Left hindlimb (tissue), 1 donor: ENCODE measurements at places on chromosomes 11 and 22.

GRCh38 chr11:127627629-127628457 lies 627.3 kb upstream of the KIRREL3 start:
- DNase-seq: peak; percentile 32

DNA sequence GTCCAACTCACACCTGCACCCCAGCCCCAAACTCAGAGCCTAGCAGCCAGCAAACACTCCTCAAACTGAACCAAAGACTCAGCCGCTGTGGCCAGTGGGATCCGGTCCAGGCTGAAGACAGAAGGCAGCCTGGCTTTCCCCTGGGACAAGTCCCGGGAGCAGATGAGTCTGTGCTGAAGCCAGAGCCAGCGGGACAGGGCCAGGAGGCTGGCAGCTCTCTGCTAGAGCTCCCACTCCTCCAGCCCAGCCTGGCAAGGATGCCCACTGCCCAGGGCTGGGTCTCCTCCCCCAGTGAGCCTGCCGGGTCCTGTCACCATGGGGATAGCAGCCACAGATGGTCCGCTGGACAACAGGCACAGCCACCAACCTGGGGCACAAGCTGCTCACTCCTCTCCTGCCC lies 42.9 kb upstream of the PRR5 start:
- peak; percentile 64 for DNase-seq

GRCh38 chr22:43880541-43880991 lies 11.2 kb downstream of the PNPLA5 start:
- DNase-seq: no peak

GRCh38 chr11:44139565-44140330 lies 44.3 kb downstream of the EXT2 start:
- peak; percentile 38 for DNase-seq

DNA sequence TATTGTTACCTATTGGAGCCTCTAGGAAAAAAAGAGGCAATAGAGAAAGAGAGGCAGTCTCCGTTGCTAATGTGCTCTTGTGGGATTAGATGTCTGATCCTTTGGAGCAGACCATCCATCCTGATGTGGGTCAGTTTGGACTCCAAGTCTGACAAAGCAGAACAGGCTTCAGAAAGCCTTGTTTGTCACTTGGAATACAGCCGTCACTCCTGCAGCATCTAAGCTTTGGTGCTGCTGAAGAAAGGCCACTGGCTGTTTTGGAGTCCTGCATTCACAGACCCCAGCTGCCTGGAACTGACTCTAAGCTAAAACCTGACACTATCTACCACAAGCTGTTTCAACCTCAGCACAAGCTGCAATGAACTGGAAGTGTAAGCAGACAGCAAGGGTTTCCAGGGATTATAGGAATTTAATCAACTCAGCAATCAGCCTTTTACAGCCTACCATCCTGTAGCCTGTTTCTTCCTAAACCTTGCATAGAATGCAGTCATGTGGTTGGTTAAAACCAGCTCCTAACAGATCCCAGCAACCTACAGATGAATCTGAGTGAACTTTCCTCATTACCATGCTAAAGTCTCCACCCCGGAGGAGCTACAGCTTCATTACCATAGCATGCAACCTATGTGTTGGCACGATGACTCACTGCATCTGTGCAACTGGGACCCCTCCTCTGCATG lies 3.7 kb upstream of the PLAAT4 start:
- no peak for DNase-seq

DNA sequence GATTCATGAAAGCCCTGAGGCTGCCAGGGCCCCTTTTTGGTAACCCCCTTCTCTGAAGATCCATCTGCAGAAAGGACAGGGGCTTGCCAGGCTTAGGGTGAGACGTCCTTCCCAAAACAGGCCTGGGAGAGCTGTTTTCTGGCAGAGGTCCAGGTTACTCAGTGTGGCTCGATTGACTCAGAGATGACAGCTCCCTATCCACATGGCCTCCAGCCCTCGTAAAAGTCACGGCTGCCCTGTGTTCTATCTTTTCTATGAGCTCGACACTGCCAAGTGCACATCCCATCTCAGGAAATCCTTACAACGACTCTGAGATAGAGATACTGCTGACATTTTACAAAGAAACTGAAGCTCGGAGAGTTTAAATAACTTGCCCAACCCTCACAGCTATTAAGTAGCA lies 20.4 kb downstream of the ADAMTS8 start:
- DNase-seq: no peak

DNA sequence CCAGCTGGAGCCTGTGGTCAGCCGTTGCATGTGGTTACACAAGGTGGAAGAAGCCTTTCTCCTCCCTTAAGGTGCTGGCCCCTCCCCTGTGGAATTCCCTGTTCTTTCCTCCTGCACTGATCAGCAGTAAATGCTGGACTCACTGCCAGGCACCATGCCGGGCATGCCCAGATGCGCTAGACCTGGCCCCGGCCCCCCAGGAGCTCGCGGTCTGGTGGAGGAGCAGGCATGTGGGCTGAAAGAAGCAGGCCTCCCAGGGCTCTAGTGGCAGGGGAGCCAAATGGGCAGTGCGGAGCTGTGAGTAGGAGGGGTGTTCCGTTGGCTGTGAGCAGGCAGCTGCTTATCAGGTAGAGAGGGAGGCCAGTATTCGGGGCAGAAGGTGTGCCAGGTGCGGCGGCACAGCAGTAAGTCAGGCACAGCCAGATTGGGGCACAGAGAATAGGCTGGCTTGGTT lies 10.2 kb downstream of the DGKZ start:
- DNase-seq: no peak

DNA sequence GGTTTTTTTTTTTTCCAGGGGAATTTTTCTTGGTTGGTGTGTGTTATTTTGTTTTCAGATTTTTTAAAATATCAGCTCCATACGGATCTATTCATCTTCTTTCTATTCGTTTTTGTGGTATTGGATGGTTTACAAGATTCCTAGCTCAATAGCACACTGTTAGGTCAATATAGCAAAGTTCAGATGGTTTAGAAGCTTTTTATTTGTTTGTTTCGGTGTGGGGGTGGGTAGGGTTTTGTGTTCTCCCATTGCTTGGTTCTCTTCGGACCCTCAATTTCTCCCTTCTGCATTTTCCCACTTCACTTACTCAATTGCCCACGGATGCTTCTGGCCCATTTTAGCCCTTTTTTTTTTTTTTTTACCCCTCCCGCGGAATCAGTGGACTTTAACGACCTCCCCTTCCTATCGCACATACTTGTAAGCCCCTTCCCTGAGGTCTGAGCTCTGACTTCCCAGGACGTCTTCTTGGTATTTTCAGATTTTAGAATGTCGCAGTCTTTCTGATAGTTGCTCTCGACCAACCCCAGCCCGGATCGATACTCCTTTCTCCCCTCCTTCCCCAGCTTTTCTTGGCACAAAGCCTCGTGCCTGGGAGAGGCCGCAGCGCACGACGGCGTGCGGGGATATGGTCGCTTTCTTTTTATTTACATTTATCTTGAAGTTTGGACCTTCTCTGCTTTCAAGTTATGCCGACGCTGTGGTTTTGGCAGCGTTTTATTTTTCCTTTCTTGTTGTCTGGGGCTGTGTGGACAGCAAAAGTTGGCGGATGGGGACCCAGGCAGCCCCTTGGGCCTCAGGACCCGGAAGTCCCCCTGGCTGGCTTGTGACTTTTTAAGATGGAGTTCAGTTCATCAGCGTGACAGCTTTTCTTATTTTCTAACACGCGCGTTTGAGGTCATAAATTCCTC lies 4.4 kb upstream of the SPDYC start:
- DNase-seq: no peak

DNA sequence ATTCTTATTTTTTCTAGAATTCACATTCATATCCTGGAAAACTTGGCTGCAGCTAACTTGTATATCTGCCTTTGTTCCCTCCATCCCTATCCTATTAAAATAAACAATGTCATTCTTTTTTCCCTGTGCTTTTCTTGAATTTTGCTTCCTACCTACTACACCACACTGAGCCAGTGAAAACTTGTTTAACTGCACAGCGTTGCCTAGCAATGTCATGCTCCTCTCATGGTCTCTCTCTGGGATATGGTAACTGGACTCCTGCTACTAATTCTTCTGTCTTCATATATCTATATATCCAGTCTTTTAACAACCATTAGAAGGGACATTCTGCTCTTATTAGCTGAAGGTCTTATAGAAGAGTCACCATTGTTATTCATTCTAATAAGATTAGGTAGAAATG lies 434.4 kb downstream of the METTL15 start:
- DNase-seq: no peak

GRCh38 chr11:114764563-114764962 lies 86.2 kb downstream of the NXPE2 start:
- no peak for DNase-seq

DNA sequence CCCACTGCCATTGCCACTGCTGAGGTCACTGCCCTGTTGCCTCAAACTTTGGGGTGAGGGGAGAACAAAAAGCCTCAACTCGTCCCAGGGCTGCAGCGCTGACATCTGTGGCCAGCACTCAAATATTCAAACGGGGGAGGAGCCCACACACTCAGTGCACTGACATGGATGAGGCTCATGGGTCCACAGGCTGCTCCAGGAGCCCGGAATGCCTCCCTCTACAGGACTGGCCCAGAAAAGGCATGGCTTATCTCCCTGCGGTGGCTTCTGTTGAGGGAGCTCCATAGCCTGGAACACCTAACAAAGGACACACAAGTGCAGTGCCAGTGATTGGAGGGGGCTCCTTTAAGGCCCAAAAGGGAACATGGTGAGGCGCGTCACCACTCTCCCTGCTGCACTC lies 341.1 kb upstream of the LUZP2 start:
- no peak for DNase-seq

GRCh38 chr11:47020793-47021526 lies 84.4 kb downstream of the CSTPP1 start:
- no peak for DNase-seq

DNA sequence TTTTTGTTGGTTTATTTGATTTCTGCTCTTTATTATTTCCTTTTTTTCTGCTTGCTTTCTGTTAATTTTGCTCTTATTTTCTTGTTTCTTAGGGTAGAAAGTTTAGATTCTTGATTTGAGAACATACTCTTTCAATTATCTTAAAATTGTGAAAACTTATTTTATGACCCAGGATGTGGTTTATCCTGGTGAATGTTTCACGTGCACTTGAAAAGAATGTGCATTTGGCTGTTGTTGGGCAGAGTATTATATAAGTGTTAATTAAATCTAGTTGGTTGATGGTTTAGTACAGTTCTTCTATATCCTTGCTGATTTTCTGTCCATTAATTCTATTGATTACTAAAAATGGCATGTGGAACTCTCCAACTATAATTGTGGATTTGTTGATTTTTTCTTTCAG lies 66.9 kb upstream of the NARS2 start:
- DNase-seq: no peak

- no peak for DNase-seq
Measured at GRCh38 chr11:32434356-32435151, 785 bp downstream of the WT1 start.

DNA sequence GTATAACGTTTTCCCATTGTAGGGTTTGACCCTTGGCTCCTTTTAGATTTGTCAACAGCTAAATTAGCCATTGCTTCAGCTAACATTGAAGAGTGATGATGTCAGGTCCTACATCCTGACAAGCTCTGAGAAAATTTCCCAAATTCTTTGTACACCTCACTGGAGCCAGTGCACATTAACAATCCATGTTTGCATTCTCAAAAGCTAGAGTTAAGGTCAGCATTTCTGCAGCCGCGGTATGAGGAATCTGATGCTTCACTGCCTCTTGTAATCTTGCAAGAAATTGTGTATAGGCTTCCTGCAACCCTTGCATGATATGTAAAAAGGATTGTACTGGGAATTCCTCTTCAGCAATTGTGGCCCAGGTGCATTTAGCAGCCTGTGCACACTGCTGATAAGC lies 33.1 kb upstream of the NCAM1 start:
- no peak for DNase-seq

- peak; percentile 34 for DNase-seq
Measured at GRCh38 chr11:57763568-57763967, 2.0 kb downstream of the CTNND1 start.

GRCh38 chr11:113773092-113773415 lies 438 bp downstream of the ZW10 start:
- DNase-seq: no peak

DNA sequence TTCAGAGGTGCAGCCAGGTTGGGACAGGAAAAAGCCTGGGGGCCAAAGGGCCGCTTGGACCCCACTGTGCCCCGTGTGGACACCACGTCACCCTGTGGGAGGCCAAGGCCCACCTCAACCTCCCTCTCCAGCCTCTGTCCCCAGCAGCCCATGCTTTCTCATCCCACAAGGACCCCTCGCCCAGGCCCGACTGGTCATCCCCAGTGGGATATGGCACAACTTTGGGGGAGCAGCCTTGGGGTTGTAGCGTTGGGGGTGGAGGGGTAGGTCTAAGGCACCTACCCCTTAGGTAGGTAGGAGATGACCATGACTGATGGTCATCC lies 44.0 kb downstream of the IGF2 start:
- no peak for DNase-seq

DNA sequence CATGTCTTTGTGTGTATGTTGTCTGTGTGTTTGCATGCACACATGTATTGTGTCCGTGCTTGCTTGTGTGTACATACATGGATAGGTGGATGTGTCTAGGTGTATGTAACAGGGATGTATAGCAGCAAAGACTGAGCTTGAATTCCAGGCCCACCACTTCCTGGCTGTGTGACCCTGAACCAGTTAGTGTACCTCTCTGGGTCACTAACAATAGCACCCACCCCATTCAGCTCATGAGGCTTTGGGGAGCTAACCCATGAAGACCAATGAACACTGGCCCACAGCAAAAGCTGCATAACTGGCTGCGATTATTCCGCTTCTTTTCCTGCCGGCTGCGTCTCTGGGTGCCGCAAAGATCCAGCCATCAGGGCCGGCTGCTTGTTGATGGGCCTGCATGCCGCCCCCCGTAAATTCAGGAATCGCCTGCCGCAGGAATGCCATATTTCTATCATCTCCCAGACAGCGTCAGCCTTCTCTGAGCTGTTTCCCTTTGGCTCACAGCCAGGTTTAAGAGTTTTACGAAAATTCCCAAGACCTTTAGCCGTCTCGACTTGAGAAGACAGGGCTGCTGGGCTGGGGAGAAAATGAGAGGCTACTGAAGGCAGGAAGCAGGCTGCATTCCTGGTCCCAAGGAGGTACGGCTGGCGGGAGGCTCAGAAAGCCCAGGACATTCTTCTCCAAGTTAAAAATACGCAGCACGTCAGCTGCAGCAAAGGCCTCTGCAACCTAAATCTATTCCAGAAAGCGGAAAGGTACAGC lies 224.6 kb downstream of the MN1 start:
- DNase-seq: peak; percentile 68

DNA sequence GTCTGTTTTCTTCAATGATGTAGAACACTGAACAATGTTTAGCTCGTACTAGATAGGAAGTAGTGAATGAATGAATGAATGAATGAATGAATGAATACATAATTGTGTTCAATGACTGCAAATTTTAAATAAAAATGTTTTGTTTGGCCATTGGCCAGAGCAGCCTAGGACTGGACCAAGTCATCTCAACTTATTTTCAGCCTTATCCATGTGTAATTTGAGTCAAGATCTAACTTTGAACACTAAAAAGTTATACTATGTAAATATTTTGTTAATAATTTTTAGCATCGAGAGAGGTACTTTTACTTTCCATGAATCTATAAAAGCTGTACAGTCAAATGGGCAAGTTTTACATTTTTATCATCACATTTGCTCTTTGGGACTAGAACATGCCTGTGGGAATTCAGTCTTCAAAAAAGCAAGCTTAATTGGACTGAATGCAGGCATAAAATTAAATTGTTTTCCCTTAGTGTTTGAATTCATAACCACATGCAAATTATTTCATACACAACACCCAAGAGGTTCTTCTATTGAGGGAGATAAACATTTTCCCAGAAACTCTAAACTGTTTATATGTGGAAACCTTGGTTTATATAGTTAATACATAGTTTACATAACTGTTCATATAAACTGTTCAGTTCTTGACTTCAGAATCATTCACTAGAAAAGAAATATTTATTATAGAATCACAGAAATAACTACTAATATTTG lies 222.1 kb upstream of the ANO3 start:
- no peak for DNase-seq

- no peak for DNase-seq
Measured at GRCh38 chr11:109794501-109794900, 298.7 kb upstream of the ZC3H12C start.
